ENCODE measurements at places on chromosomes 13 and 19. TPM values are rescaled to one million over a fixed set of nuclear protein-coding genes. Genes with fewer than 3 reads are reported as not detected.

The NPHS1 gene
- total RNA-seq, result 0.57 TPM

DNA sequence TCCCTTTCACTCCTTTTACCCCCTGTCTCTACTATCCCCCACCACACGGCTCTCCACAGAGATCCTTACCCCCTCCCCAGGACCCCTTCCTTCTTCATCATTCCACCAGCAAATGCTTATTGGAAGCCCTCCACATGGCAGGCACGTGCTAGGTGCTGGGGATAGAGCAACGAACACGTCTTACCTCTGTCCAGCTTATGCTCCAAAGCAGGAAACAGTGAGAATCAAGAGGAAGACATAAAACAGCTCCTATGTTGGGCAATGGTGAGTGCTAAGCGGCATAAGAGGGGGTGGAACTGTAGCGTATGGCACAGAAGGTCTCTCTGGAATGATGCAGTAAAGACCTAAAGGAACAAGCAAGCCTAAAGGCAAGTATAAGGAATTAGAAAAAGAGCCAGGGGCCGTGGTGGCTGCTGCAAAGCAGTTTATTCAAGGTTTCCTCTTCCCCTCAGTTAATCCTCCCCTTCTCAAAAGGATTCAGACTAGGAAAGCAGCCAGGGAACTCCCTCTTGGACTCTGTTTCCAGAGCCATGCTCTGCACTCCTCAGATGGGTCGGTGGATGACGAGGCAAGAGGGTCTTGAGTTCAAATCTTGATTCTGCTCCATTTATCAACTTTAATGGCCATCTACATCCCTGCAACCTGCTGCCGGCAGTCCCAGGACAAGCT lies 289.4 kb downstream of the FOXO1 start:
- DNase-seq, result no peak
- H3K36me3 ChIP-seq, result no peaks in the 10 kb centered on the region
- H3K27me3 ChIP-seq, result no peaks in the 10 kb centered on the region

DNA sequence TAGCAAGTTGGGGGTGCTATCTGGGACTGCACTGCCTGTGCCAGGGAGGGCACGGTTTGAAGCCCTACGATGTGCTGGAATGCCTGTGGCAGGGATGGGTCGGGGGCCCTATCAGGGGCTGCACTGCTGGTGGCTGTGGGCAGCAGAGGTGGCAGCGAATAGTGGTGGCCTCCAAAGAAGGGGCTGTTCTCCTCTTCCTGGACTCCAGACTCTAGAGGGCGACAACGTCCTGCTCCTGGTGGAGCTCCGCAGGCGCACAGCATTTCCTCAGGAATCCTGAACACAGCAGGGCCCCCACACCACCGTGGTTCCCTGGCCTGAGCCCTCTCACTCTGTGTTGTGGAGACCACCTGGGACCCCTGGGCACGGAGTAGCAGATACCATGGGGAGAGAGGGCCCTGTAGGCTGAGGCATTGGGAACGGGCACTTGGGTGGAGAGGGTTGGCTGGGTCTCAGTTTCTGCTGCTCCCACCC lies 145.6 kb downstream of the TNFRSF19 start:
- H3K4me3 ChIP-seq, result no peak overlapping the region
- H3K36me3 ChIP-seq, result no peaks in the 10 kb centered on the region
- peak; percentile 18 for DNase-seq

The PGLYRP2 gene
- not detected for total RNA-seq

The ZNF699 gene
- total RNA-seq, result 7.8 TPM

The PALM3 gene
- total RNA-seq, result 3.3 TPM

DNA sequence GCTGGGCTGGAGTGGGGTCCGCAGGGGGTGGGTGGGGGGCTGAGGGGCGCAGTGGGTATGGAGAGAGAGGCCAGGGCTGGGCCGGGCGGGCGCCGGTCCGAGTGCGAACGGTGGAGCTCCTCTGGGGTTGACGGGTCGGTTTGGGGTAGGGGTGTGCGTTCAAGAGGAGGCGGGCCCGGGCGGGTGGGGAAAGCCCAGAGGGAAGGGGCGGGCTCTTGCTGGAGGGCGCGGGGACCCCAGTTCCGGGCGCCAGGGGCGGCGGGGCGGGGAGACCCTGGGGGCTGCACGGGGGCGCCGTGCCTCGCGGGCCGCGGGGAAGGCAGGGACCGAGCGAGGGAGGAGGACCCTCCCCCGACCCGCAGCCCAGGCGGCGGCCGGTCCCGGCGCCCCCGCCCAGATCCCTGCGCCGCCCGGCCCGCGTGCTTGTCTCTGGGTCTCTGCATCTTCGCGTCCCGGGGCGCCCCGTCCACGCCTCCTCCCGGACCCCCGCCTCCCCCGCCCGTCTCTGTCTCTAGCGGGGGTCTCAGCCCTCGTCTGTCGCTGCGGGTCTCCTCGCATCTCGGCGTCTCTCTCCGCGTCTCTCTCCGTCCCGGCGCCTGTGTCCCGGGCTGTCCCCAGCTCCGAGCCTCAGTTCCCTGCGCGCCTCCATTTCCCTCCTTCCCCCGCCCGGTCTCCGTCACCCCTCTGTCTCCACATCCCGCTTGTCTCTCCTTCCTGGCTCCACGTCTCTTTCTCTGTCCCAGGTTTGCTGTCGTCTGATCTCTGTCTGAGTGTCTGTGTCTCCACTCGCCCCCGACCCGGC lies 8.3 kb upstream of the SHISA7 start:
- DNase-seq, result no peak
- H3K4me1 ChIP-seq, result no peaks in the 10 kb centered on the region
- H3K36me3 ChIP-seq, result no peaks in the 10 kb centered on the region
- no peak overlapping the region for H3K27ac ChIP-seq

GRCh38 chr13:93797463-93797862 lies 570.9 kb downstream of the GPC6 start:
- H3K36me3 ChIP-seq, result no peaks in the 10 kb centered on the region
- H3K27me3 ChIP-seq, result no peaks in the 10 kb centered on the region
- no peak for DNase-seq
- no peak overlapping the region for H3K4me3 ChIP-seq
- no peaks in the 10 kb centered on the region for H3K4me1 ChIP-seq

The ATP12A gene
- total RNA-seq, result 0.30 TPM

GRCh38 chr13:99980824-99981734 lies 505 bp upstream of the ZIC2 start:
- H3K4me3 ChIP-seq, result peak overlapping the region; percentile 85
- DNase-seq, result peak; percentile 73
- H3K27ac ChIP-seq, result peak overlapping the region; percentile 100
- H3K36me3 ChIP-seq, result peaks cover 1% of the 10 kb centered on the region
- H3K27me3 ChIP-seq, result no peaks in the 10 kb centered on the region
- peaks cover 15% of the 10 kb centered on the region for H3K4me1 ChIP-seq

- H3K4me1 ChIP-seq, result no peaks in the 10 kb centered on the region
- 0 out of 2 replicates have a peak, but pooled peaks cover 7% of the 10 kb centered on the region for H3K27me3 ChIP-seq
- DNase-seq, result no peak
Measured at GRCh38 chr19:29515706-29516357, 10.0 kb upstream of the VSTM2B start.

DNA sequence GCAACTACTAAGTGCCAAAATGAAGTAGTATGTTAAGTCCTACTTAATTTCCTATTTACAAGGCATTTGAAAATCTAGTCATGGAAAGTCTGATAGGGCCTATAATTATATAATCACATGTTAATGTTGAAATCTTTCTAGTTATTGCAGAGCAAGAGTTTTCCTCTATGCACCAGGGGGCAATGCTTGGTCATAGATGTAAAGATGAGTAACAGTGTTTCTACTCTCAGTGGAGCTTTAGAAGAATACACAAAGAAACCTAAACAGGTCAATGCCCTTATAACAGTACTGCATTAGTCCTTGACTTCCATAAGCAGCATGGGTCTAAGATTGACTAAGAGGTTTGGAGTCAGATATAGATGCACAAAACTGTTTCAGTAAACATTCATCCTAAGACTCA lies 218.7 kb downstream of the KCTD12 start:
- H3K27ac ChIP-seq, result no peak overlapping the region
- 0 out of 2 replicates have a peak, but pooled peaks cover 6% of the 10 kb centered on the region for H3K27me3 ChIP-seq
- H3K36me3 ChIP-seq, result no peaks in the 10 kb centered on the region
- H3K4me3 ChIP-seq, result no peak overlapping the region
- DNase-seq, result no peak

The ZNF480 gene
- total RNA-seq, result 11.5 TPM

The UNC13A gene
- 29.0 TPM for total RNA-seq

The KASH5 gene
- total RNA-seq, result not detected

- no peaks in the 10 kb centered on the region for H3K27me3 ChIP-seq
- H3K4me3 ChIP-seq, result peak overlapping the region; percentile 87
- peaks cover 13% of the 10 kb centered on the region for H3K4me1 ChIP-seq
- no peaks in the 10 kb centered on the region for H3K36me3 ChIP-seq
- no peak overlapping the region for H3K27ac ChIP-seq
Measured at GRCh38 chr13:78659450-78659730, 435 bp upstream of the OBI1 start.

DNA sequence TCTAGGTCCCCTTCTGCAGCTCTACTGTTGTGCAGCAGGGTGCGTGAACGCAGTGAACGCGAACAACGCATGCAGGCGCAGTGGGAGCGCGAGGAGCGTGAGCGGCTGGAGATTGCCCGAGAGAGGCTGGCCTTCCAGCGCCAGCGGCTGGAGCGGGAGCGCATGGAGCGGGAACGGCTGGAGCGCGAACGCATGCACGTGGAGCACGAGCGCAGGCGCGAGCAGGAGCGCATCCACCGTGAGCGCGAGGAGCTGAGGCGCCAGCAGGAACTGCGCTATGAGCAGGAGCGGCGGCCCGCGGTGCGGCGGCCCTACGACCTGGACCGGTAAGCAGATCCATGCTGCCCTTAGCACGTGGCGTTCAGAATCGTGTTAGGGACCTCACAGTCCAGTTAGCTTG lies 18.8 kb downstream of the MICOS13 start:
- peaks cover 49% of the 10 kb centered on the region for H3K36me3 ChIP-seq
- no peak overlapping the region for H3K27ac ChIP-seq
- no peak overlapping the region for H3K4me3 ChIP-seq
- H3K27me3 ChIP-seq, result no peaks in the 10 kb centered on the region

DNA sequence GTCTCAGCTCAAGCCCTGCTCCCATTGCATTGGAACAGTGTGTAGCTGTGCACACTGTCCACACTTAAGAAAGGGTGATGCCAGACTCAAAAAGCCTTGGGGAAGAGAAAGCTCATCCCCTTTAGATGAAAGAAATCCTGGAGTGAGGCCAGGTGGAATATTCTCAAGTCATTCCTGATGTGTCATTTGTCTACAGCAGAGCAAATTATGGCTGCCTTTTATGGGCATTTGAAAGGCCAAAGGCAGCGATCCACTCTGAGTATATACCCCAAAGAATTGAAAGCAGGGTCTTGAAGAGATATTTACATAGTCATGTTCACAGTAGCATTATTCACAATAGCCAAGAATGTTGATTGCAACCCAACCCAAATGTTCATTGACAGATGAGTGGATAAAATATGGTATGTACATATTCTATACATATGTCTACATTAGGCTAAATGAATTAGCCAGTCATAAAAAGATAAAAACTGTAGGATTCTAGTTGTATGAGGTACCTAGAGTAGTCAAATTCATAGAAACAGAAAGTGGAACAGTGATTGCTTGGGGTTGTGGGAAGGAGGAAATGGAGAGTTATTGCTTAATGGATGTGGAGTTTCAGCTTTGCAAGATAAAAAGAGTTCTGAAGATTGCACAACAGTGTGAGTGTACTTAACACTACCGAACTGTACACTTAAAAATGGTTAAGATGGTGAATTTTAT lies 214.9 kb downstream of the KCNRG start:
- no peaks in the 10 kb centered on the region for H3K36me3 ChIP-seq
- H3K4me1 ChIP-seq, result no peaks in the 10 kb centered on the region
- H3K27ac ChIP-seq, result no peak overlapping the region

The RHPN2 gene
- 33.3 TPM for total RNA-seq

The KLF1 gene
- not detected for total RNA-seq

GRCh38 chr19:42352301-42353259 lies 27.1 kb downstream of the MEGF8 start:
- no peak overlapping the region for H3K4me3 ChIP-seq
- H3K27me3 ChIP-seq, result no peaks in the 10 kb centered on the region
- H3K4me1 ChIP-seq, result no peaks in the 10 kb centered on the region
- H3K36me3 ChIP-seq, result no peaks in the 10 kb centered on the region
- DNase-seq, result no peak

GRCh38 chr13:99258946-99259345 lies 767 bp upstream of the GPR18 start:
- no peaks in the 10 kb centered on the region for H3K27me3 ChIP-seq
- no peak overlapping the region for H3K27ac ChIP-seq
- no peak overlapping the region for H3K4me3 ChIP-seq

DNA sequence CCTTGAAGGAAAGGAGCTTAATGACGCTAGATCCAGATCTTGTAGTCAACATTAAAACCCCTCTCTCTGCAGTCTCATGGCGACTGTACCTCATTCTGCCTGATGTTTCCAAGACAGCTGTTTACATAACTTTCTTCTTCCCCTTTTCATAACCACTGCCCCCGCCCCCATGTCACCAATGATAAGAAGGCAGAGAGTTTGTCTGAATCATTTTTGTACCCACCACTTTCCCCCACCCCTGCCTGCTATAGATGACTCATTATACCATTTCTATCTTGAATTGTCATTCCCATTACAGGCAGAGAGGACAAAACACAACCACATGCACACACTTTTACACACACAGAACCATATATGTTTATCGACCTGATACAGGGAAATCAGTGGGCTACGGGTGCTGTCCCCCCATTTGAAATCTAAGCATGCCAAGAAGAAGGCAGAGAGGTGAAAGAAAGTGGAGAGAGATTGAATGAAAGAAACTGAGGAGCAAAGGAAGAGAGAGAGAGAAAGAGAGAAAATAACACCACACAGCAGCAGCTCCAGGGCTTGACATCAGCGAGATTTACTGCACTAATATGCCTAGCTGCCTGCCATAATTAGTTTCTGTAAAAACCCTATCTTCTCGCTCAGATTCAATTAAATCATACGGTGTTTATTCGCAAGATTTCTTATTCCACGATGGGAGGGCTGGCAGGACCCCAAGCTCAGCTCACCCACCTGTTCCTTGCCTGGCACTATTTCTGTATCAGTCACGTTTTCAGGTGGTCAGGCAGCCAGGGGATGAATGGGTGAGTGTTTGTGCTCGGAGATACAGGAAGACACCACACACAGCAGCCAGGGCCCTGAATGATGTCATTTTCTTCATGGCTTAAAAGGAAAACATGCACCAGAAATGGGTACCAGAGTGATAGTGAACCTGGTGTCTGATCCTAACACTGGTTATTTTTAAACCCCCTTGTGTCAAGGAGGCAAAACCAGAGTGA lies 114.3 kb upstream of the SERP2 start:
- peaks cover 14% of the 10 kb centered on the region for H3K4me1 ChIP-seq
- no peak for DNase-seq
- H3K4me3 ChIP-seq, result no peak overlapping the region
- H3K27ac ChIP-seq, result no peak overlapping the region
- H3K27me3 ChIP-seq, result no peaks in the 10 kb centered on the region

Data from HCT116 (cell line).